ENCODE measurements at places on chromosomes 6 and 20.

DNA sequence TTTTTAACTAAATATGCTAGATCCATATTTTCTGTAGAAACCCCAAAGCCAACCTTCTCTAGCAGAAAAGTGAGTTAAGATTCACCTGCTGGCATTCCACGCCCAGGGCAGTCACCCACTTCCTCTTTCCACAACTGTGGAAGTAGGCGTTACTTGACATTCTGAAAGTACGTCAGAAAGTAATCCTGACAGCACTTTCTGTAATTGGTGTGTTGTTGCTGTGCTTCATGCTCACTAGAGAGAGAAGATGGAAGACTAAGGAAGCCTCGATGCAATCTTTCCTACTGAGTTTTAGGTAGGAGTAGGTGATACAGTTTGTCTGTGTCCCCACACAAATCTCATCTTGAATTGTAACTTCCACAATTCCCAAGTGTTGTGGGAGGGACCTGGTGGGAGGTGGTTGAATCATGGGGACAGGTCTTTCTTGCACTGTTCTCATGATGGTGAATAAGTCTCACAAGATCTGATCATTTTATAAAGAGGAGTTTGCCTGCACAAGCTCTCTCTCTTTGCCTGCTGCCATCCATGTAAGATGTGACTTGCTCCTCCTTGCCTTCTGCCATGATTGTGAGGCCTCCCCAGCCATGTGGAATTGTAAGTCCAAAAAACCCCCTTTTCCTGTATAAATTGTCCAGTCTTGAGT, 101.1 kb downstream of the MAP3K7 start:
- no peak for DNase-seq

DNA sequence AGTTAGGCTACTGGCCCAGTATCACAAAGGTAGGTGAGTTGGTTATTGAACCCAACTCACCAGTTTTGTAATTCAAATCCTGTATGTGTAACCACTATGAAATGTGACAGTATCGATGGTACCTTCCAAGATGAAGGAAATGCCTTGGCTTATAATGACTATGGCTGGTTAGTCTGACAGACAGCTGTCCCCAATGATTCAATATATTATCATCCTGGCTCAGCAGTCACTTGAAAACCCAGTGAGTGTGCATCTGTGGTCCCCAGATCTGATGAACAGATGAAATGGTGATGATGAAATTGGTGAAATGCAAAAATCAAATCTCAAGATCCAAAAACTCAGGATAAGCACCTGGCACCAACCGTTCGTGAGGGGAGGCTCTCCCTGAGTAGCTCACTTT, 54.8 kb downstream of the TNFRSF21 start:
- DNase-seq = no peak

GRCh38 chr6:30044630-30045029, 16.4 kb upstream of the POLR1H start:
- no peak for DNase-seq

GRCh38 chr6:22372922-22373321, 76.1 kb upstream of the PRL start:
- no peak for DNase-seq

DNA sequence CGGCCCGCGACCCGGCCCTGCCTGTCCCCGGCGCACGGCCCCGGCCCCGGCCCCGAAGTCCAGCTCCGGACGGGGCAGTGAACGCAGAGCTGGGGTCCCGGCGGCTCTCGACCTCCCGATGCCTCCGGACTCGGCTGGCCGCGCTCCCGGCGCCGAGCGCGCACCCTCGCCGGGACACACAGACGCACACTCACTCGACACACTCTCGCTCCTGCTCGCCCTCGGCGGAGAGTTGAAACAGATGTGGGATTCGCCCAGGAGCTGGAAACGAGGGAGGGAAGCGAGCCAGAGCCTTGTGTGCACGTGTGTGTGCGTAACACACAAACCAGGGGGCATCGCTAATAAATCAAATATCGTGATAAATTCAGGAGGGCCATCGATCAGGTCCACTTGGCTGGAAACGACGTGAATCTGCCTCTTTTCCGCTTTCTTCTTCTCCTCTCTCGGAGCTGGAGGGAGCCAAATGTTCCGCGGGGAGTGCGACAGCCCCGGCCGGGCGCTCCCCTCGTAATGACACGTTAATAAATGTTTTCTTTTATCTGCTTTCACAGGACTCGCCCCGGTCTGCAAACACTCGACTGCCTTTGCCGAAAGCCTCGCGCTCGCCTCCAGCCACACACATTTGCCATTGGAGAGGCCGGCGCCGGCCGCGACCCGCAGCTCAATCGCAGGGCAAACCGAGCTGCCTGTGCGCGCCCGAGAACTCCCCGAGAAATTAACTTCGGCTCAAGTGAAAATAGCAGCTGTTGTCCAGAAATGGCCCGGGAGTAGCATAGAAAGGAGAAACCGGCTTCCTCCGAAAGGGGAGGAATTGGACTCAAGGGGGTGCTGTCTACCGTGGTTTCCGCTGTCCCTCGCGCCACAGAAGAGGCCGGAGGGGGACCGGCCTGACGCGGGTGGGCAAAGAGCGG, 828 bp upstream of the SULF2 start:
- peak; percentile 64 for DNase-seq

DNA sequence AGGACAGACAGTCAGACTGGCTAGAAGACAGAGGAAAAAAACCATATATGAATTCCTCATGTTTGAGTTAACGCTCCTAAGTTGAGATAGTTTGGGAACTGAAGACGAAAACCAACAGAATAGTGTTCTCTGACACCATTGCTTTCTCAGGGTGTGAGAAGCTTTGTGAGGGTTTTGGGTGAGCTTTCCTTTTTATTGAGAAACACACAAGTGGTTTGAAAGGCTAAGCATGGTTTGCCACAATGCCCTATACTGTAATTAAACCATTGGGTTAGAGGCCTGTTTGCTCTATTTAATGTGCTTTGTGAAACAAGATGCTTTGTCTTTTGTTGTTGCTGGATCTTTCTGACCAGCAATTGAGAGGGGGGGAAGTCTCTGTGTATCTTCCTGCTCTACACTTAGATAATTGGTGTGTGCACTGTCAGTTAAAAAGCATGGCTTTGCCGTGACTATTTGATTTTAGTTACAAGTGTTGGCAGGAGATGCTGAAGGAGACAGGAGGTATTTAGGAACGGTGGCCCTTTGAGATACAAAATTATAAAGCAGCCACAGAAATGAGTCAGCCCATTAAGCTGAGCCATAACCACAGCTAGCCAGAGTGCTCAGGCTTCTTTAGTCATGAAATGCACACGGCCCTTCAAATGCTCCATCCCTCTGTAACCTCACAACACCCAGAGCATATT, 273.0 kb upstream of the PREP start:
- DNase-seq = no peak

GRCh38 chr6:136501514-136501913, 48.7 kb downstream of the MAP7 start:
- DNase-seq = no peak

DNA sequence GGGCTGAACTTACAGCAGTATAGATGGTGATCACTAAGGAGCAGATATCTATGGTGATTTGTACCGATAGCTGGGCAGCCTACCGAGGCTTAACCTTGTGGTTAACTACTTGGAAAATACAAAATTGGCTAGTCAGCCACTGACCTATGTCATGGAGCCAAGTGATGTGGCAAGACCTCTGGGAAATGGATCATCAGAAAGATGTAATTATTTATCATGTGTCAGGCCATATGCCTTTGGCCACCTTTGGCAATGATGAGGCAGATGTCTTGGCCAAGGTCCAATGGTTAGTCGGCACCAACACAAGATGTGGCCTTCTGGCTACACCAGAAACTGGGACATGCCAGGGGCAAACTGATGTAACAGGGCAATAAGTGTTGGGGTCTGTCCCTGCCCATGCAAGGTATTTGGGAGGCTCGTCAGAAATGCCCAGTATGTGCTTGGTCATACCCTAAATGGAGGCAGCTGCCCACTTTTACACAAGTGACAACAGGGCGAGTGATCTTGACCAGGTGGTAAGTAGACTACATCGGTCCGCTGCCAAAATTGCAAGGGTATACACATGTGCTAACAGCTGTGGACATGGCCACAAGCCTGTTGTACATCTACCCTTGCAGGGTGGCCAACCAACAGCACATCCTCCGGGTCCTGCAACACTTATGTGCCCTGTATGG, 30.1 kb downstream of the HDDC2 start:
- no peak for DNase-seq

- DNase-seq = no peak
These were observed 19.6 kb upstream of the FAM83C start for GRCh38 chr20:35311822-35312221.

- DNase-seq = no peak
These were observed 157.2 kb upstream of the CARMIL1 start for GRCh38 chr6:25122001-25122400.

GRCh38 chr6:144063246-144063743, 32.1 kb downstream of the SF3B5 start:
- DNase-seq = no peak

DNA sequence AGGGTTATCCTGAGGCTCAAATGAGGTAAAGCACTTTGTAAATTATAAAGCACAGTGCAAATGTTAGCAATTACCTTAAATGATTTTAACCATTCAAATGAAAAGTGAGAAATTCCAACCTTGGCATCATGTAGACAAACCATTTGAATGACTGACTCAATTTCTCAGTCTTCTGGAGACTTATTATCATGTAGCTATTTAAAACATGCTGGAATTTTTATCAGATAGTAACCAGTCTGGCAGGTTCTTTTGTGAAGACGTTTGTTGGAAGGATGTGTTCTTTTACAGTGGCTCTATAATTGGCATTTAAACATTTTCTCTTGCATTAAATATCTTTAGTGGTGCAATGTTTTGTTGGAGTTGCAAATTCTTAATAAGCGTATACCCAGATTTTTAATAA, 386.6 kb downstream of the NKAIN2 start:
- no peak for DNase-seq

GRCh38 chr6:12943549-12943948, 227.0 kb downstream of the PHACTR1 start:
- no peak for DNase-seq

GRCh38 chr6:168047841-168048723, 30.9 kb downstream of the FRMD1 start:
- peak; percentile 90 for DNase-seq

DNA sequence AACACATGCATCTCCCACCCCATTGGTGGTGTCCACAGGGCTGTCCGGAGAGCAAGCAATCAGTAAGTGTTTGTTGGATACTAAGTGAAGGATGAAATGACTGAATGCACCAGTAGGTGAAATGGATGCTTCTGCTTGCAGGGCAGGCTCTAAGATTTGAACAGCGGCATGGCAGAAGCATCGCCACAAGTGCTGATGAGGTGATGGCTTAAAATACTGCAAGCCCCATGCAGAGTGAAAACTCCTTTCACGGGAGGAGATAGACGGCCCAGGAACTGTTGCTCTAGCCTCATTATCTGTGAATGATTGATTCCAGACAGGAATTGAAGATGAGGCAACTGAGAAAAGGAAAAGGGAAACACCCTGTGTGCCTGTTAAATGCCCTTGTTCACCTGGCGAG, 158.9 kb downstream of the LY86 start:
- DNase-seq = no peak

DNA sequence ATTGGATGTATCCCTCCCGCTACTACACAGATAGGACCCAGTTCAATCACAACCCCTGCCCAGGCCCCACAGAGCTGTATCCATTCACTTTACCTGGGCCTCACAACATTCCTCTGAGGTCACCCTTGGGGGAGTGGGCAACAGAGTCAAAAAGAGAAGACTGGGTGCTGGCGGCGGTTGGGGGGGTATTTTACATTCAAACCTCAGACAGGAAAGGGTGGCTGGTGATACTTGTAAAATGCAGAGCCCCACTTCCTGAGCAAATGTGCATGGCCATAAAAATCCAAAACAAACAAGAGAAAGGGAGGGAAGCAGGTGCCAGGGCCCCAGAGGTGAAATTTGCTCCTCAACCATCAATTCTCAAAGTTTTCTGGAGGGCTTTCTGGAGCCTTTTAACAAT, 3.5 kb downstream of the LRFN2 start:
- DNase-seq = no peak

GRCh38 chr6:112488238-112488637, 141.1 kb downstream of the RFPL4B start:
- no peak for DNase-seq

- DNase-seq = no peak
These were observed 1047.9 kb upstream of the MAP3K7 start for GRCh38 chr6:91634791-91635190.

- DNase-seq = no peak
These were observed 20.5 kb upstream of the TBC1D32 start for GRCh38 chr6:121354764-121355163.

- no peak for DNase-seq
These were observed 3.1 kb upstream of the CABLES2 start for GRCh38 chr20:62409931-62410745.

GRCh38 chr6:75794351-75794846, 45.4 kb downstream of the MYO6 start:
- no peak for DNase-seq

- DNase-seq = no peak
These were observed 18.6 kb downstream of the UCKL1 start for GRCh38 chr20:63937596-63937995.

GRCh38 chr6:109315341-109316110, 66.7 kb downstream of the CD164 start:
- peak; percentile 54 for DNase-seq

- no peak for DNase-seq
These were observed 54.4 kb downstream of the BMP7 start for GRCh38 chr20:57211908-57212533.

- DNase-seq = no peak
These were observed 3.5 kb upstream of the EFHC1 start for GRCh38 chr6:52416629-52417151.

DNA sequence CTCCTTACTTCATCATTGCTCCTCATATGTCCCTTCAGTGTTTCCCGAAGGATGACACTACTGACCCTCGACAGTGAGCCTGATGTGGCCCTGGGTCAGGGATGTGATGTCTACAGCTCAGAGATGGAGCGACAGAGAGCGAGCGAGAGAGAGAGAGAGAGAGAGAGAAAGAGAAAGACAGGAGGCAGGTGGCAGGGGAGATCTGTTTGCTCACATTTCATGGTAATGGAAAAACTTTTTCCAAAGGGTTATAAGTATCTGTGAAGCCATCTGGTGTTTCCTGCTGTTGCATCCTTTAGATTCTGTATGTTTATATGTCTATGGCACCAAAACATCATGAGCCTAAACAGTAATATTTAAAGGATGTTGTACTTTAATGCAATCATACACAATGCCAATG, 77.2 kb downstream of the PPP1R3G start:
- DNase-seq = no peak

DNA sequence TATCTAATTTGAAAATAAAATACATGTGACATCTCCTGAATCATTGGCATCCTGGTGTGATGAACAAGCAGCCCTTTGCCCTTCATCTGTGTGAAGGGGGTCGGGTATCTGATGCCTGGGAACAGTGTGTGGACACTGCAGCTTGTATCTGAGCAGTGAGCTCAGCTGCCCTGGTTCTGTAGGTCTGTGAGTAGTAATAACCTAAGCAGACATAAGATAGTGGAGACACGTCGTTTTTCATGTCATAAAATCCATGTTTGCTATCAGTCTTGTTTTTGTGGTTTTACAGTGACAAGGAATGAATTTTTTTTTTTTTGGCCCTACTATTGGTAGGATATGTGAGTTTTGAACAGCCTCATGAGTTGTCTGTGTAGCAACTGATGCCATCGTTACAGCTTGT, 133.0 kb downstream of the JARID2 start:
- DNase-seq = no peak

GRCh38 chr6:169229615-169230321, 23.9 kb downstream of the THBS2 start:
- DNase-seq = no peak

- DNase-seq = no peak
These were observed 766.5 kb downstream of the HDGFL1 start for GRCh38 chr6:23335894-23336293.

Measured in anterior cingulate cortex (tissue), 58 donors.